Dorsolateral prefrontal cortex (tissue), 122 donors: ENCODE measurements at places on chromosomes 2 and 18.

GRCh38 chr2:166957686-166958085 is 69.4 kb downstream of the XIRP2 start:
- DNase-seq = no peak

DNA sequence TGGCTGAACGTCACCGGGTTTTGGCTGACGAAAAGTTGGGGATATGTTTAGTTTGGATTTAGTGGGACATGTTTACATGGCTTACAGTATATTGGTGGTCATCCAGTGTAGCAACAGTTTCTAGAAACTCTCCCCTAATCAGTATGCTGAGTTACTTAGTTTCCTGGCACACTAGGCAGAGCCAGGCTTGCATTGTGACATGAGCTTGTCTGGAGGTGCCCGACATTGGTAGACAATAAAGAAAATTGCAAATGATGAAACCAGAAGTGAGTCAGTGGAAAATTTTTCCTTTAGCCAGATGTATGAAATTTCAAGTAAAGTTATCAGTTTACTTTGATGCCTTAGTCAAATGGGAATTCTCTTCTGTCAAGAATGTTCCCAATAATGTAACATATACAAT is 276.1 kb downstream of the RDH14 start:
- DNase-seq = no peak

DNA sequence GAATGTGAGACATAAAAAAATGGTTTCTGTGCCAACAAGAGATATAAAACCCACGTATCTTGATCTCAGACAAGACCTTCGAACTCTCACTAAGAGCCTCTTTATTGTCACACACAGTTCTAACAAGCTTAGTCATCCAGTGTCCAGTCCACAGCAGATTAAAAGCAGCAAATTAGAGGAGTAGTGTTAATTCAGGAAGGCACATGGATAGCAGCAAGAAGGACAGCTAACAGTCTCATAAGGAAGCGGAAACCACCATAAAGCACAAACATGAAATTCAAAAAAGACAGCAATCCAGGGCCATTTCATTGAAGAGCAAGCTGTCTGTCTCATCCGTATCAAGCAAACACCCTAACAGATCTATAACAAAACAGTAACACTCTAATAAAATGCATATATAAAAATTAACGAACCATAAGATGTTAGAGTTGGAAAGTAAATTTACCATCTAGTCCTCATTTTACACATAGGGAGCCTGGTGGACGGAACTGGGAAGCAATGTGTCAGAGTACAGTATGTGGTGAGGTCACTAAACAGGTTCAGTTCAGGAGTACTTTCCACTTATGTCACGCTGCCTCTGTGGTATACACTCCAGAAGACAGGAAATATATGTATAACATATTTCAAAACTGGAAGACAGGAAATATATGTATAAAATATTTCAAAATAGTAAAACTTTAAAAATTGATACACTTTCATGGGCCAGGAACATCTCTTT is 18.3 kb downstream of the AAK1 start:
- DNase-seq = no peak

DNA sequence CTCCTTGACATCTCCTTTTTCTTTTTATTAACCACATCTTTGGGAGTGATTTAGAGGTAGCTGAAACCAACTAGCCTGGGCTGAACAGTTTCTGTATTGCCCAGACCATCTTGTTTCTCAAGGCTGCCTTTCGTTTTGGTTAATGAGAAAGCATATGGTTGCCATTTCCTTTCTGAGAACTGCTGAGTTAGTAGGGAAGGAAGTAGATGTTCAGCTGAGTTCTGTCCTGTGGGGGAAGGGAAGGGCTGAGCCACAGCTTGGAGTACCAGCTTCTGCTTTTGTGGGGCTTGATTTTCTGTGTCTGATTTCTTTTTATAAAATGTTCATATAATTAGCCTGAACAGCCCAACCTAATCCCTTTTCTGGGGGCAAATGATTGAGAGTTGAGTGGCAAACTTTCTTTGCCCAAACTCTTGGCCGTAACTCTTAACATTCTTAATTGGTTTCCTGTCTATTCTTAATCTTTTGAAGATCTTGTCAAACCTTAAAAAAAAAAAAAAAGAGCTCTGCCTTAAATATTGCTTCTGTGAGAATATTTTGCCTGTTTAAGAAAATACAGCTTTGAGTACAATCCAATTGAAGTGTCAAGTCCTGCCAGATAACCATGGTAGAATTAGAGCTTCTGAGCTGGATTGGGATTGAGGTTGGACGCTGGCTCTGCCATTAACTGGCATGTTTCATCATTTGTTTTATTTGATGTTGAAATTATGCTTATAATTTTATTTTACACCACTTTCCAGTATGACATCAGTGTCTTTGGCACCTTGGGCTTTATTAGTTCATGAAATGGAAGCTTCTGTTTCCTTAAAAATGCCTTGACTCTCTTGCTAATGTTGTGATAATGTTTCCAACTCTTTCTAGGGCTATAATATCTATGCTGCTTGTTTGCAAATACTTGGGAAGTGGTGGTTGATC is 1.9 kb upstream of the NABP1 start:
- no peak for DNase-seq

GRCh38 chr2:139156730-139157129 is 376.5 kb upstream of the NXPH2 start:
- no peak for DNase-seq

DNA sequence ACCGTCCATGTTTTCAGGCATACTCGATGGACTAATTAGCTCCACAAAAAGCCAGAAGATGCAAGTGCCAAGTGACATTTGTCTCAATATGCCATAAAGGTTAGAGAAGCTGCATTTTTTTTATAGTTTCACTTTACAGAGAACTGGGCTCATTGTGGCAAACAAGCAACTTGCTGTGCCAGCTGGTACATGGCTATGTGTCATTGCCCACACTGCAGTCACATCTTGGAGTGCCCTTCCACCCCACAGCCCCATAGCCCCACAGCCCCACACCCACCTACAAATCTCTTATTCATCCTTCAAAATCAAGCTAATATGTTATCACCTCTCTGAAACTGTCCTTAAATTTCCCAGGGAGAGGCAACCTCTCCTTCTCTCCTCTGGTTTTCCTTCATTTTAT is 451.9 kb downstream of the ARHGAP15 start:
- DNase-seq = no peak

DNA sequence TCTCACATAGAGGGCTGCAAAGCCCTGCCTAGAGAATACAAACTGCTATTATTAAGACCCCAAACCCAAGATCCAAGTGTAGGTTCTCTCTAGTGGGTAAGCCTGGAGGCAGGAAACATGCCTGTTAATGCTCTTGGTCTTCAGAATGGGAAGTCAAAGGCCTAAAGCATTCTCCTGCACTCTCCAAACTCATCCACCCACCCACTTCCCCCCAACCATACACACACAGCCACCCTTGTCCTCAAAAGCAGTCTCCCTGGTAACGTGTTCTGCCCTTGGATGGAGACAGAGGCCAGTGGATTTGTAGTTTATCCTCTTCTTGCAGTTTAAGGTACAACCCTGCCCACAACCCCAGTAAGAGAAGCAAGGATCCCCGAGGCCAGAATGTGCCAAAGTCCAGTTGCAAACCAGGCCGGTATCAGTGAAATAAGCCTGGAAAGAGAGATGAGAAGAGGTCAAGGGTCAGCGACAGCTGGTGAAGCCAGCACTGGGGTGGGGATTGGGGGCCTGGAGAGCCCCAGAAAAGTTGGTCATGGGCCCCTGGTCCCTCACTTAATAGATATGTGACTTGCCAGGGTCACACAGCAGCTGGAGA is 23.0 kb downstream of the TMEM247 start:
- DNase-seq = no peak

DNA sequence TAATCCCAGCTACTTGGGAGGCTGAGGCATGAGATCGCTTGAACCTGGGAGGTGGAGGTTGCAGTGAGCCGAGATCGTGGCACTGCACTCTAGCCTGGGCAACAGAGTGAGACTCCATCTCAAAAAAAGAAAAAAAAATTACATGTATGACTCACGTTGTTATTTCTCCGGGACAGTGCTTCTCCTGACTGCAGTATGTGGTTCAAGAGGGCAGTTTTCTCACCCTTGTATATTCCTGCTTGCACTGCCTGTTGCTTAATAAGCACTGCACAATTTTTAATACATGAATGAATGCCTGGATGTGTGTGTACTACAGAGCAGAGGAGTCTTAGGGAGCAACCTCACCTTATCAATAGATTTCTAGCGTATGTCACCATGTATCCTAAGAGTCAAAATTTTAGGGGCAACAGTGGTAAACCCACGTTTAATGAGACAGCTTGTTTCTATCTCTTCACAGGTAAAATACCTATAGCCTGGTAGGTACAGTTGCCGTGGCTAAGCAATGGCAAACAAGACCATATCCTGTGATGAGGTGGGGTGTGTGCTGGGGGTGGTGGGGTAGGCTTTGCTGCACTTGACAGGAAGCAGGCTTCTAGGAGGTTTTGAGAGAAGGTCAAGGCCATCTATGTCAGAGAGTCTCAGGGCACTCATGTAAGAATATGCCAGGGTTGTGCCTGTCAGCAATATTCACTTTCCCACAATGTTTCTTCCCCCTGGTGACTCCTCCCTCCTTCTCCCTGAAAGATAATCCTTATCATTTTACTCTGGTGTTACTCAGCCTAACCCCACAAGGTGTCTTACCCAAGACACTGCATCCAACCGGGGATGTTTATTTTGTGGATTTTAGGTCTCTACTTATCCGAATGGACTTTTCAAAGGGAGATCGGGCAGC is 36.9 kb upstream of the MEX3C start:
- DNase-seq = no peak

DNA sequence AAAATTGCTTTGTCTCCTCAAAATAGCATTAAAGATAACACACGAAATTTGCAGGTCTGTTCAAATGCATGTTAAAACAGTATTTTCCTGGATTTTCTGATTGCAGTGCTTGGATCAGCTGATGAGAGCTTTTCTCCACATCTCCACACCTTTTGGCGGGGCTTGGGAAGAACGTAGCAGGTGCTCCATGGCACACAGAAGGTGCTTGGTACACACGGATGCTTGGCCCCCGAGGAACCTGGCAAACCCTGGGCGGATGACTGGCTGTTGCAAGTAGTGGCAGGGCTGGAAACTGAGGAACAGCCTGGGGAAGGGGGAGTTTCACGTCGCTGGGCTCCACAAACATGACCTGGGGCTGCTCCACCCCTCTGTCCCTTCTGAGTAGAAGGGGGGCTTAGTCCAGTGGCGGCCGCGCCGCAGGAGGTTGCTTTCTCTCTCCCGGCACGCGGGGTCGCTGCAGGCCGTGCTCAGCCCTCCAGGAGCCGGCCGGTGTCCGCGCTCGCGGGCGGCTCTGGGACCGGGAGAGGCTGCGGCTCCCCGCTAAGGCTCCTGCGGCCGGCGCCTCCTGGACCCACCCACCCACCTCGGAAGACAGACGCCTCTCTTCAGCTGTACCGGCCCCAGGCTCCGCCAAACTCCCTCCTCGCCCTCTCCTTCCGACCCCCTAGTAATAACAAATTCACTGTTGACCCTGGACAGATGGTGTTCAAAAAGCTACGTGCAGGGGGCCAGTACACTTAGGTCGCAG is 69.3 kb downstream of the MARCO start:
- no peak for DNase-seq

GRCh38 chr18:44759925-44760342 is 79.2 kb downstream of the SETBP1 start:
- DNase-seq = no peak
